Hematopoietic multipotent progenitor cell (in vitro differentiated cells): ENCODE measurements at places on chromosomes 5 and 9. TPM values are rescaled to one million over a fixed set of nuclear protein-coding genes. Genes with fewer than 3 reads are reported as not detected.

- DNase-seq = no peak
Observed at GRCh38 chr9:136085815-136086212, 9.3 kb downstream of the NACC2 start.

HSD17B3 gene
- not detected for total RNA-seq

RANBP17 gene
- total RNA-seq = 12.4 TPM

- DNase-seq = no peak
Observed at GRCh38 chr5:10153808-10154537, 95.7 kb downstream of the ATPSCKMT start.

VDAC1 gene
- 87.0 TPM for total RNA-seq

PDGFRB gene
- 0.54 TPM for total RNA-seq
